ENCODE measurements at places on chromosomes 2 and 18.

- DNase-seq, result no peak
These were observed 293.8 kb downstream of the PRKCE start for GRCh38 chr2:45945302-45945717.

DNA sequence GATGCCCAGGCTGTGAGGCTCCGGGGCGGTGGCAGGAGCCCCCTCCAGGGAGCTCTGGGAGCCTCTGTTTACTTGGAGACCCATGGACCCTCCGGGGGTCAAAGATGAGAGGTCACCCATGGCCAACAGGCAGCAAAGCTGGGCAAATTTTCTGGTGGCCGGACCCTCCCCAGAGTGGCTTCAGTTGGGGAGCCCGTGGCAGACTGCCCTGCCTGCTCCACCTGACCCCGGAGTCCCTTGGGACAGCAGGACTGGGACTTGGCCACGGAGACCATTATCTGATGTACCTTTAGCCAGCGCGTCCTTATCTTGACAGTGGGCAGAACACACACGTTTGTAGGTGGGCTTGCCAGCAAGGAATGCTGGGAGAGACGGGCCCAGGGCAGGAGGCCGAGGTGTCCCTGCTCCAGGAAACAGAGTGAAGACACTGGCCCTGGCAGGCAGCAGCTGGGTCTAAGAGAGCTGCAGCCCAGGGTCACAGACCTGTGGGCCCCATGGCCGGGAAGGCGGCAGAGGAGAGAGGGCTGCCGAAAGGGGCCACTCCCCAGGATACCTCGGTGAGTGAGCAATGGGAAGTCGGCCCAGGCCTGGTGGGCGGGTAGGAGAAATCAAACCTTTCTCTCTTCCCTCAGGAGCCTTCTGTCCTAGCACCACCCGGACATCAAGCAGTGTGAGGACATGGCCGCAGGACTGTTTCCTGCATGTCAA lies at the start of the genes ABCG5 and ABCG8:
ABCG5 (minus strand) TSS at position 280 of the 708 bp plus-strand sequence; CDS start at position 120, 160 bp downstream.
ABCG8 (plus strand) TSS at position 412 of the 708 bp plus-strand sequence; CDS start at position 495, 83 bp downstream.
- no peak for DNase-seq

GRCh38 chr2:195682077-195682476 lies 25.1 kb downstream of the SLC39A10 start:
- DNase-seq, result no peak

DNA sequence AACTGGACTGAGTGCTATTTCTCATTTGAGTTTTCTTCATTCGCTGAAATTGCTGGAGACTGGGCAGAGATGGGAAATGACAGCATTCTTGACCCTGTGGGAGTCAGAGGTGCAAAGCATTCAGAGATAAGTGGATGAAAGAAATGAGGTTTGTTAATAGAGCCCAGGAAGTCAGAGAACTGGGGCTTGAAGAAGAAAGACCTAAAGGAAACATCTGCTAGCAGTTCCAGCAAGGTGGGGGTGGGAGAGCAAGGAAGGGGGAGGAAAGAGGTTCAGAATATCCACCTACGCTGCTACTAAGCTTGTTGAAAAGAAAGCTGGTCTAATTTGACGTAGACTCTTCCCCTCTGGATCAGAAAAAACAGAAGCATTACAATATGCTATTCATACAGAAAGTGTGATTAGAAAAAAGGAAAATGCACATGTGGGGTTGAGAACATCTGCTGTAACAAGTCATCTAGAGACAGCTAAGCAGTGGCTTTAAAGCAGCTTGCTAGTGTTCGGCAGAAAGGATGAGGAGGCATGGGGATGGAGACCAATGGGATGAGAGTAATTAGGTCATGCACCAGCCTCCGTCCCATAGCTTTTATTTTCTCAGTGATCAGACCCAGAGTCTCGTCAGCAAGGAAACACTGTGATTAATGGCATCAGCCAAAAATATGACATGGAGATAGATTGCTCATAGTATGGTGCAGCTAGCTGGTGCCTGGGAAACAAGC lies 29.7 kb downstream of the NAB1 start:
- DNase-seq, result no peak

DNA sequence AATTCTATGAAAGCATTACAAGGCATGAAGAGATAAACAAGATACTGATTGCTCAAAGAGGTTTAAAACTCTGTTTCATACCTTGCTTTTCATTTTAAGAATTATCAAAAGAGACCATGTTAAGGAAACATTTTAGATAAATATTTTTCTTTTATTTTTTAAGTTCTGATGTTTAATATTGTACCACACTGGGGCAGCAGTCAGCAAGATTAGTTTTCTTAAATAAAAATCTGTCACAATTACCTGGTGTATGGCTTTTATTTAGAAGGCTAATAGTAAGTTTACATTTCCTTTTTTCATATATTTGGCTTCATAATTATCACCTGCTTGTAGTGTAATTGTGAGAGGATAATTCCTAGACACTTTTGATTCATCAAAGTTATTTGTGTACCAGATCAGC lies 46.4 kb downstream of the ZNF804A start:
- DNase-seq, result no peak

DNA sequence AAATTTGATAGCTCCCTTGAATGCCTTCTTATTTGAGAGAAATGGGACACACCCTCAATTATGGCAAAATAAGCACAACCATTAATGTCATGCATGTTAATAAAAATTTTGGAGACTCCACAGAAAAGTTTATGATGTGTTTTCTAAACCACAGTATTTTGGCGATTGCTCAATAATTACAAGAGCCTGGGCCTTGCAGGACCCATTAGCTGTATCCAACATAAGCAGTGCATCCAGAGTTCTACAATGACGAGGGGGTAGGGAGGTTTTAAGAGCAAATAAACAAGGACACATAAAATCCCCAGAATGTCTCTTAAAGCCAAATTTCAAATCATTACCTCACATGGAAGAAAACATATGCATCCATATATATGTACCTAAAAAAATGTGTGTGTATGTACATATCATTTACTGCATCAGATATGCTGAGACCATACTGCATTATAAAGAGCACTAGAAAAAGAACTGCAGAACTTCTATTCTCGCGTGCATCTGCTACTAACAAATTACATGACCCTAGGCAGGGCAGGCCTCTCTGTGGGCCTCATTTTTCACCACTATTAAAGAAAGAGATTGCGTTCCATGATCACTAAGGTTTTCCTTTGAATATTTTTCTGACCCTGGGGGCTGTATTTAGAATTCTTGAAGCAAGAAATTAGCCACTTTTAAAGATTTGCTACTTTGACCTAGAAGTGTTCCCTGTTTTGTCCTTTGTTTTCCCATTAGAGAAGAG lies 38.0 kb downstream of the CMPK2 start:
- DNase-seq, result no peak

- no peak for DNase-seq
These were observed 103.5 kb upstream of the TRIB2 start for GRCh38 chr2:12613137-12613835.

GRCh38 chr2:27212626-27213471 lies 781 bp upstream of the SLC5A6 start:
- no peak for DNase-seq

- no peak for DNase-seq
These were observed 30.2 kb upstream of the TYMS start for GRCh38 chr18:627231-627630.

GRCh38 chr2:49111456-49111855 lies 42.9 kb downstream of the FSHR start:
- DNase-seq, result no peak

DNA sequence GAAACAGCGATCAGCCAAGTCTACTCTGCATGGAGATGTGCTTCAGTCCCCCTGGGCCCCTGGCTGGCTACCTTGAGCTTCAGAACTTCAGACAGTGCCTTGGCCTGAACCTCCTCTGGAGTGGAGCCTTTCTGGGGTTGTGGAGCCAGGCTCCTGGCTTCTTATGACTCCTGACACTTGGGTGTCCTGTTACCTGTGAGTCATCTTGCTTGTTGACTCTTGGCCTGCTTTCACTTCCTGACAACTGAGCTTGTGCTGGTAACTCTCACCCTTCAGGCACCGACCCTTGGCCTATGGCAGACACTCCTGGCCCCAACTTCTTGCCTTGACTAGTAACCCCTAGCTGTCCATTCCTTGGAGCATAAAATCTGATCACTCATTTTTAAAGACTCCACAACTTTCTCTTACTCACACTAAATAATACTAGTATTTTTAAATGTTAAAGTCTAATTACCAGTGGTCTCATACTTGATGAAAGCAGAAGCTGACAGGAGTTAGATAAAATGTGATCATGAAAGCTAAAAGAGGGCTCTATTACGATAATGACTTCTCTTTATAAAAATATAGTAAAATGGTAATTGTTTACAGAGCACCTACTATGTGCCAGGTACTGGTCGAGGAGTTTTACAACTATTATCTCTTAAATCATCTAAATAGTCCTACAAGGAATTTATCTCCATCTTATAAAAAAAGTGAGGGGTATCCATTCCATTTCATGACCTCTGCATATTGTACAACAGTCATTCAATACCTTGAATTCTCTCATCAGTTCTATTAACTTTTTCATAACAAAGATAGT lies 46.3 kb upstream of the VIT start:
- no peak for DNase-seq

GRCh38 chr18:39448942-39449341 lies 1883.3 kb upstream of the CELF4 start:
- no peak for DNase-seq

DNA sequence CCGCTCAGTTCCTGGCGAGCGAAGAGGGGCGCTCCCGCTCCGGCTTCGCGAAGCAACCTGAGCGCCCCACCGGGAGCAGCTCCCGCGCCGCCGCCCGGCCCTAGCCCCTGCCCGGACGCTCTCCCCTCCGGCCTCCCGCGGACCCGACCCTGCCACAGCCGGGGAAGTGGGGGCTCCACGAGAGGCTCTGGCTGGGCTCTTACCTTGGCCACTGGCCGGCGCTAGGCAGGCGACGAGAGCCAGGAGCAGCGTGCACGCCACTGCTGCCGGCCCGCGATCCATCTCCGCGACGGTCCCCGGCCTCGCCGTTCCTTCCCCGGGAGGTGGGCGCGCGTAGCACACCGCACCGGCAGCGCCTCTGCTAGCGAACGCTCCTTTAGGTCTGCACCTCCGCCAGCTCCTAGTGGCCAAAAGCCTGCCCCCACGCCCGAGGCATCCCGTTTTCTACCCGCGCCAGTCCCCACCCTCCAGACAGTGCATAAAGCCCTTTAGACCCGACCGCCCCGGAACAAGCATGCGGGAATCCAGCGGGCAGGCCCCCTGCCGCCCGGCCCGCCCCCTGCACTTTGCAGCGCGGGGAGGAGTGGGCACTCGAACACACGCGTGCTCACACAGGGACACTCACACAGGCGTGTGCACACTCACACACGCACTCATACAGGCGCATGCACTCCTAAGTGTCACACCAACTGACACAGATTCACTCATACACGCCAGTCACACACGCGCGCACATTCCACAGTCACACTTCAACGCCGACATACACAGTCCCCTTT lies at the start of gene LRP2:
LRP2 (minus strand) TSS at position 417 of the 776 bp plus-strand sequence; CDS start at position 282, 135 bp downstream.
- no peak for DNase-seq

DNA sequence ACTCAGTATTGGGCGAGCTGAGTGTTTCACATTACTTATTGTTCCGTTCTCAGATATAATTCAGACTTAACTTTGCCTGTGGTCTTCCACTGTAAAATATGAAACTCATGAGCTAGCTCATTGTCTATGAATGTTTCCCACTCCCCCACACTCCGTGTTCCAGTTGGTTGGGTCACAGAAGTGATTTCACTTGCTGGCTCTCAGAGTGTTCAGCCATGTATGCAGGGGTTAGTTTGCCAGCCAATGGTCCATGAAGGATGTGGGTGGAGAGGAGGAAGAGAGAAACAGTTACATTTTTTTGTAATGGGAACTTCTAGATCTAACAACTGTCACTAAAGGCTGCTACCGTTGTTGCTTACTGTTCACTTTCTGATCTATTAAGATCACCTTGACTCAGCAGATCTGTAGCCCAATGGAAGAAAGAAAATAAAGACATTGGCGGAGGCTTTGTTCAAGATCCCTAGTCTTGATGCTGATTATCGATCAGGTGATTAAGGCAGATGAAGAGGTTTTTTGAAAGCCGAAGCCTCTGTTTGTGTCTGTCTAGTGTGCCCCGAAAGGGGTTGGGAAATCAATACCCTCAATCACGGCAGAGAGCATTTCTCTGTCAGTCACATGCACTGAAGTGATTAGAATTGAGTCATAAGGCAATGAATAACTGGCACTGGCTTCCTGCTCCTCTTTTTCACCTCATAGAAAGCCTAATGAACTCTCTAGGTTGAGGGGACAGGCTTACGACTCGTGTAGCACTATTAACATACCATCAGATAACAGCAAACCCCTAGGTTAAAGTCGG lies 279.7 kb upstream of the FIGN start:
- no peak for DNase-seq

GRCh38 chr2:238380785-238381184 lies 45.9 kb upstream of the ASB1 start:
- no peak for DNase-seq

DNA sequence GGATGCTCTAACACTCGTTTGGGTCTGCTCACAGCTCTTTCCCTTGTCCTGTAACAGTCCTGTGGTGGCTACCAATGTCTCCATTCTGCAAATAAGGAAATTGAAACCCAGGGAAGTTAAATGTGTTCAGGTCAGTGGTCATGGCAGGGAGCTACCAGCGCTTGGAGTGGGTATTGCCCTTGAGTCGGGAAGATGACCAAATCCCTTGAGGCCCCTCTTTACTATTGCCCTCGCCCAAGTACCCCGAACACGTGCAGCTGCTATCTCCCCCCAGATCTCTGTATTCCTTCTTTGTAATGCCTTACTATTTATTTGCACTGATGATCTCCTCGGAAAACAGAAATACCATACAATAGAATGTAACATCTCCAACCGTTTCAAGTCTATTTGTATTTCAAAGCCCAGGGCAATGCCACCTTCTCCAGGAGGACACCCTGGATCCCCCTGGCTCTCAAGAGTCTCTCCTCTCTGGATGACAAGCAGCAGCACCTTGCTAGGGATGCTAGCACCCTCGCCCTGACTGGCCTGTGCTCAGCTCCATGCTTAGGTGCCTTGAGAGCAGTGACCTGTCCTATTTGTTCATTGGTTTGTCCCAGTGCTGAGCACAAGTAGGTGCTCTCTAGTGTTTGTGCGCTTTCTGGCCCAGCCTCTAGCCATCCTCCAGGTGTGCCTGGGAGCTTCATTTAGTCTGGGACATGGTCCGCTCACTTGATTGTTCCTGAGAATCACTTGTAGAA lies 15.1 kb downstream of the DYSF start:
- DNase-seq, result no peak

- DNase-seq, result no peak
These were observed 21.5 kb downstream of the PKP4 start for GRCh38 chr2:158478237-158478636.

GRCh38 chr18:74337155-74337911 lies 21.7 kb downstream of the C18orf63 start:
- no peak for DNase-seq

- no peak for DNase-seq
These were observed 86.7 kb upstream of the NCKAP5 start for GRCh38 chr2:133654949-133655348.

DNA sequence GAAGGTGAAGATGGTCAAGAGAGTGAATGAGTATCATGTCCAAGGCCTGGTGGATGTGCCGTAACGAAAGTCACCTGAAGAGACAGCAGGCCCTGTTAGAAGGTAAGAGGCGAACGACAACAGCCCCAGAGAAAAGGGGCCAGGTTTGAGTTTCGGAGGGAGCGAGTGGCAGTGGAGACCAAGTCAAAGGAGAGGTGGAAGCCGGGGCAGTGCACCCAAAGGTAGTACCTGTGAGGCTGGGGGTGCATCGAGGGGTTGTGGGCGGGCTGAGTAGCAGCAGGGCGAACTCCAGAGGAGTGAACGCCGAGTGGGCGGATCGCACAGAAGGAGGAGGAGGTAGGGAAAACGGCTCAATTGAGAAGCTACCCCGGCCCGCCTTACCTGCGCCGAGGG lies 358 bp downstream of the USP37 start:
- DNase-seq, result no peak

GRCh38 chr2:158926478-158926948 lies 41.9 kb upstream of the TANC1 start:
- DNase-seq, result no peak

GRCh38 chr2:148978706-148979105 lies 59.8 kb upstream of the LYPD6B start:
- no peak for DNase-seq

Measured in stimulated activated CD4-positive, alpha-beta T cell treated with anti-CD3 and anti-CD28 coated beads, Interleukin-15, amount 100 ng/mL, for 1 hour (primary cell).